ENCODE measurements at places on chromosomes 11 and 22.

- no peak for DNase-seq
Observed at GRCh38 chr11:26698224-26698623, 23.6 kb downstream of the SLC5A12 start.

- DNase-seq = no peak
Observed at GRCh38 chr11:125114518-125114917, 3.1 kb upstream of the TMEM218 start.

DNA sequence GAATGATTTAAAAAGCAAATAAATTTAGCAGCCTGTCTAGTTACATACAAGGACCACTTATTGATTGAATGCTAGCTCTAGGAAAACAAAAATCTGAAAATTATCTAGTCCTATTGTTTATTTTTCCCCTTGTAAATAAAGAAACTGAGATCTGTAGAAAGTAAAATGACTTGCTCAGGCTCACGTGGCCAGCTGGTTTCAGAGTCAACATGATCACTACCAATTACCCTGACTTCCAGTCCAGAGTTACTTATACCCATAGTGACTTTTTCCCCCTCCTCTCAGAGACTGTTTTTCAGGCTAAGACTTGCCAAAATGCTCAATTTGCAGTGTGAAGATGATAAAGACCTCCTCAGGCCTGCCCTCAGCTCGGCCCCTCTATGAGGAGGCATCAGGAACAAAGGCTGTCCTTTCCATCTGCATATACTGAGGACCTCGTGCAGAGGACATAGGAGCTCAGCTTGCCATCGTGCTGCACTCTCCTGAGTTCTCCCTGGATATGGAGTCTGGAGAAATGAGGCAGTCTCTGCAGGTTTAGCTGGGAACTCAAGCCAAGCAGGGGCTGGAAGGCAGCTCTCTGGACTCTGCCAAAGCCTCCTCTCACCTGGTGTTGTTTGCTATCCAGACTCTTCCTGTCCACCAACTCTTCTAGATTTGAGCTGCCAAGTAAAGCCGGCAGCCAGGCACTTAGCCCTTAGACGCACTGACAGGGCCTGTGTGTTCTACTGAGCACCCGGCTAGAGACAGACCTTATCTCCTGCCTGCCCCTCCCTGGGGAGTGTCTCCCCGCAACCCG, 883.3 kb downstream of the NTM start:
- no peak for DNase-seq

DNA sequence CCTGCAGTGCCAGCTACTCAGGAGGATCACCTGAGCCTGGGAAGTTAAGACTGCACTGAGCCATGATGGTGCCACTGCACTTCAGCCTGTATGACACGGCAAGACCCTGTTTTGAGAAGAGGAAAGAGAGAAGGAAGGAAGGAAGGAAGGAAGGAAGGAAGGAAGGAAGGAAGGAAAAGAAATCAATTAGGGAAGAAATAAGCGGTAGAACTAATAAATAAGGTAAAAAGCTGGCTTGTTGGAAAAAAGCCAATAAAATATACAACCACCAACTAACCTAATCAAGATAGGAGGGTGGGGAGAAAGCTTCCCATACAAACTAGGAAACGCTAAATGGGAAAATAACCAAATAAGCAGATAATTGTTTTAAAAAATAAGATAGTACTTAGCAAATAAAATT, 12.3 kb downstream of the A4GALT start:
- DNase-seq = no peak

DNA sequence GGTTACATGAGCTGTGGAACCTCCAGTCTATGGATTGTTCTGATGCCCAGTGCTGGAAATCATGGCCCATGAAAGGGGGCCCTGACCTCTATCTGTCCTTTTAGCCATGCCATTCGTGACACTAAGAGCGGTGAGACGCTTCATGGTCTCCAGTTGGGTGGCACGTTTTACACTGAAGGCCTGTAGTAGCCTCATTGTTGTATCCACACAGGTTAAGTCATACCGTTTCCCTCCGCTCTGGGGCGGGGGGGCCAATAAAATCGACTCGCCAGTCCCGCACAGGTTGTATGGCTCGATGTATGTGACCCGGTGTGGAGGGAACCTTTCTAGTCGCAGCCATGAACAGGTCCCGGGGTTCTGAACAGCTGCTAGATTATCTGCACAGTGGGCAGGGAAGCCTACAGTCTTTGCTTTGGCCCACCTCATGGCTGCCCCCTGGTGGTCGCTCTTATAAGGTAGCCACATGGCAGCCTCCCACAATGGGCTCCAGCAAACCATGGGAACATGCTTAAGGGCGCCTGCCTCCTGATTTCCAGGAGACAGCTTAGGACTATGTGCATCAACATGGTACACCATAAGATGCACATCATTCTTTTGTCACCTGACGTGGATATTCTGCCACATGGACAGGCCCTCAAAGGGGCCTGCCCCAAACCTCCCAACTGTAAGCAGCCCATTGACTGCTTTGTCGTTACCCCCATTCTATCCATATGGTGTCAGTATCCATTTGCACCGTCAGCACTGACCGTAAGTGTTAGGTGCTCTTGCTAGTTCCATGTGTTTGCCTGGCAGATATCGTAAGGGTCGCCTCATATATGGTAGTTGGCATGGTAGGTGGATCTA, 19.7 kb upstream of the APOL3 start:
- DNase-seq = peak; percentile 89

GRCh38 chr22:42834177-42834949, 22.7 kb downstream of the ARFGAP3 start:
- DNase-seq = no peak

GRCh38 chr11:82233201-82233600, 500.5 kb downstream of the FAM181B start:
- DNase-seq = no peak

GRCh38 chr11:77381729-77382665, 80.5 kb upstream of the GDPD4 start:
- no peak for DNase-seq

GRCh38 chr22:50719814-50720300, 18.1 kb upstream of the ACR start:
- no peak for DNase-seq

DNA sequence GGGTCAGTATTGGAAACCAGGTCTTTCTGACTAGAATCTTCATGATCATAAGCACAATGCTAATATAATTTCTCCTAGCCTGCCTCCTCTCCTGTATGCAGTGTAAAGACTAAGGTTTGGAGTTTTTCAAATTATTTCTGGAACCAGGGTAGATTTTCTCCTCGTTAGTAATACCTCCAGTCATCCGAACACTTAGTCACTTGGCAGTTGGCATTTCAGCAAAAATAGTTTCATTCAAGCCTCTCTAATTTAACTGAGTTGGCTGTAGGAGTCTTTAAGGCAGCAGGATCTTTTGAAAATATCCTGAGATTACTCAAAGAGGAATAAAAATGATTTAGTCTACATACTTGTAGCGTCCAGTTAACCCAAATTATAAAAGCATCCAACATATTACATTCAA, 6.3 kb downstream of the TYR start:
- DNase-seq = no peak

- peak; percentile 86 for DNase-seq
Observed at GRCh38 chr11:12287374-12288211, 89.8 kb upstream of the PARVA start.

Measured in tibial artery (tissue), 4 donors.